GM23338 (cell line): ENCODE measurements at places on chromosomes 6 and 20.
A peak's percentile ranks its signal among the peaks of the same experiment; 100 is the strongest.

- DNase-seq, result no peak
Measured at GRCh38 chr20:37475252-37475651, 45.8 kb upstream of the NNAT start.

DNA sequence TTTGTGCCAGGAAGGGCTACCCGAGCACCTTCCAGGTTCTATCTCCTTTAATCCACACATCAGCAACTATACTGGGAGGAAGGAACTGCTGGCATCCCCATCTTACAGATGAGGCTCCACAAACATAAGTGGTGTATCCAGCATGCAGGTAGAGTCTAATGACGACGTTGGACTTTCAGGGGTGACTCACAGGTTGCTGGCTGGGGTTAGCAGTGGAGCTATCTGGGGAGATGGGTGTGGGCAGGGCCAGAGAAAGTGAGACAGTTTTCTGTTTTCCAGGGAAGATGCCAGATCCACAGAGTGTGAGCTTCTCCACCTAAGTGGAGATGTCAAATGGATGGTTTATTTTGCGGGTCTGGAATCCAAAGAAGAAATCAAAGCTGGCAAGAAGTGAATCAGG lies 31.8 kb downstream of the CDH22 start:
- no peak for DNase-seq

DNA sequence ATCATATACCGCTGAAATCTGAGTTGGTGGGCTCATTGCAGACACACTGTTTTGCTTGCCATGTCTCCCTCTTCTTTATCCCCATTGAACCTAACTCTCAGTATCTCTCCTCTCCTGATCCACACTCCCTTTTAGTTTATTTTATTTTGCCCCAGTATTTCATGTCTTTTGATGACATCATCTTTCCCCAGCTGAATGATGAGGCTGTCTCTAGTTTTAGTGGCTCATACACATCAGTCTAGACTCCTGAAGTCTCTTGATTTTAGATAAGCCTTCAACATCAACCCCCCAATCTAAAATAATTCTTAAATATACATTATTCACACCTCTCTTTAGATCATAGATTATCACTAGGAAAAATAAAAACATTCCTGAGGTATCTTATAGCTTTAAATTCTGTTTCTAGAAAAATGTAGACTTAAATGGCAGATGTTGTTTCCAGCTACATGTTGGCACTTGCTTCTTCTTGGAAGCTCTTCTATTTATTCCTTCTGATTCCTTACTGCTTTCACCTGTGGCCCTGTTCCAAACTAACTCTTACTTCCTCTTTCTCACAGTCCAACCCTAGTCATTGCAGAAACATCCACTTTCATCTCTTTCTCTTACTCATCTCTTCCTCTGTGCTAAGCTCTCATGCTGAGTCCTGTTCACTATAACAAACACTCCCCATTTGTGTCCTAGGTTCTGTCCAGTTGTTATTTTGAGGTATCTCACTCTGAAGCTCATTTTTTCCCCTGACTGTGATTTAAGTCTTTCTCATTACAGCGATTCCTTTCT lies 191.9 kb upstream of the SLC35B3 start:
- DNase-seq, result no peak

DNA sequence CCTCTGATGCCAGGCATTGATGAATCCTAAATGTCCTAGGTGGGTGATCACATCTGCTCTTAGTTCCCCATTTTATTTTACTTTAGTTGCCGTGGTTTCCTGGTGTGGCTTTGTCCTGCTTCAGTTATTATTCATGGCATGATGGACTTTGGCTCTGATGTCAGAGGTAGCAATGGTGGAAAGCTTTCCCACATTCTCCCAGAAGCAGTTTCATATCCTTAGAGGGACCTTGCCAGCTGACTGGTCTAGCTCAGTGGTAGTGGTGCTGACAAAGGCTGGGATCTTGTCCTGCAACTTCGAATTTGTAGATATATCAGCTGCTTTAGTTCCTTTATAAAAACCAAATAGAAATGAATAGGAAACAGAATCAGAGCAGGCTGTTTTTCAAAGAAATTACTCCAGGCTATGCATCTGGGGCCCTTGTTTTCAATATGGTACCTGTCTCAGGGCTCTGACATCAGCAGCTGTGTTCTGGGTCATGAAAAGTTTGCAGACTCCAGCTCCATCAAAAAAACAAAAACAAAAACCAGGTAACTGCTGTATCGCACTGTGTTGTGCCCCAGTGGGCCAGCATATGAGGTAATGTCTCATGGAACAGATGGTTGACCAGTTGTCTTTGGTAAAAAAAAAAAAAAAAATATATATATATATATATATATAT lies 133.7 kb downstream of the PLCB4 start:
- DNase-seq, result no peak

DNA sequence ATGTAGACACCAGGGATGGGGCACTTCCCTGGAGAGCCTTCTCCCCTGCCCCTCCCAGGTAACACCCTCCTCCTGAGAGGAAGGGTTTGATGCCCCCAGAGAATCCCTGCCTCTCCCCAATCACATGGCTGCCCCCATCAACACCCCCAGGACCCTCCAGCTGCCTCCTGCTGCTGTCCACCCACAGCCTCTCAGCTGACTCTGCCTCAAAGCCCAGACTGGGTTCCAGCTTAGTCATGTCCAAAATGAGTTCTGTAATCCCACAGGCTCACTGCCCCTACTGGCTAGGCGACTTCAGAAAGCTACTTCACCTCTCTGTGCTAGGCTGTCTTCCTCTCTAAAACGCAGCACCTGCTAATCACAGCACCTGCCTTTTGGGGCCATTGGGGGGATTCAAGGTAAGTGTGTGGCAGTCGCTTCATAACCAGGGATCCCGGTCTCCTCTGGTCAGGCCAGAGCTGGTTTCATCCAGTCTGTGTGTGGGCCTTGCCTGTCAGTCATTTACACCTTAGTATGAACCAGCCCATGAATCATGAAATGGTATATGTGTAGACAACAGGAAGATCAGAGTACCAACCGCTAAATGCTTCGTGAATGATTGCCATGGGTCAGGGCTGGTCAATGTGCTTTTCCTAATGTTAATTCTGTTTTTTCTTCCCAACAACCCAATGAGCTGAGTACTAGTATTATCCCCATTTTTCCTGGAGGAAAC lies 40.4 kb downstream of the TFEB start:
- DNase-seq, result no peak

DNA sequence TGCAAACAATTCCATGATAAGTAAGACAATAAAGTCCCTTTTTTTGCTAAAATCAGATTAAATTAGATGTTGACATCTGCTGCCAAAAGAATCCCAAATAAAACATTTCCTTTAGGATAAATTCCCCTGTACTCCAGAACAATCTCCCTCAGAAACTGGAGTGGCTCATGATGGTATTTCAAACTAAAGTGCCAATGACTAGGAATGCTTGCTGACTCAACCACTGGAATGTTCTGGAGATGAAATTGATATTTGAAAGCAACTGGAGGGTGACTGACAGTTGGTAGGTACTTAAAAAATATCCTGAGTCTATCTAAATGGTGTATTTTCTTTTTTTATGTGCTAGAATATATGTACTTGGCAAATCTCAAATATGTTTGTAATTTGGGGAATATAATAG lies 350.1 kb upstream of the TSHZ2 start:
- no peak for DNase-seq

GRCh38 chr6:91694016-91694654 lies 1107.3 kb upstream of the MAP3K7 start:
- DNase-seq, result no peak

- DNase-seq, result no peak
Measured at GRCh38 chr6:125129354-125129753, 24.2 kb upstream of the TPD52L1 start.

DNA sequence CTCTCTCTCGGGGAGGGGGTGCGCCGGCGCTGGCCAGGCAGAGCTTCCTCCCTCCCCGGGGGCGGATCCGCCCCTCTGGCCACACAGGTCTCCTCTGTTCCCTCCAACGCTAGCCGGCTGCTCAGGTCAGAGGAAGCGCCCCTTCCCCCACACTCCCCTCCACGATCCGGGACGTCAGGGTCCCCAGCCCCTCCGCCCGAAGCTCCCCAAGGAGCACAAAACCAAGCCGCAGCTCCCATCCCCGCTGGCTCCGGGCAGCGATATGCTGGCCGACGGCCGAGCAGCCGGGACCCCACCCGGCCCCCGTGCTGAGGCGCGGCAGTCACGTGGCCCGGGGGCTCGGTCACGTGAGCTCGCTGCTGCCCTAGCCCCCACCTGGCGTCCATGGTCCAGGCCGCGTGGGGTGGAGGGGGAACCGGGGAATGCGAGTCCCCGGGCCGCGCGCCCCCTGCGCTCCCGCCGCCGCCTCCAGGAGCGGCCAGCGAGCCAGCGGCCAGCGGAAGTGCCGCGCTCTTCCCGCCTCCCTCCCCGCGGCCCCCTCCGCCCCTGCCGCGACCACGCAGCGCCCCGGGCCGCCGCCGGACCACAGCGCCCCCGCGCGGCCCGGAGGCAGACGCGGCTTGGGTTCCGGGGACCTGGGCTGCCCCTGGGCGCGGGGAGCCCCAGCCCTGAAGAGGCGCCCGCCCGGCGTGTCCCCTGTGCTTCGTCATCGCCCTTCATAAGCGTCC lies at the start of gene SLC35B2:
SLC35B2 (minus strand) TSS at position 504 of the 728 bp plus-strand sequence; CDS start at position 386, 118 bp downstream.
- DNase-seq, result peak; percentile 83
